Stimulated activated CD4-positive, alpha-beta T cell treated with anti-CD3 and anti-CD28 coated beads, Interleukin-12 subunit alpha, Interleukin-12 subunit beta, amount 100 ng/mL, for 48 hours (primary cell): ENCODE measurements at places on chromosomes 5 and 9.

DNA sequence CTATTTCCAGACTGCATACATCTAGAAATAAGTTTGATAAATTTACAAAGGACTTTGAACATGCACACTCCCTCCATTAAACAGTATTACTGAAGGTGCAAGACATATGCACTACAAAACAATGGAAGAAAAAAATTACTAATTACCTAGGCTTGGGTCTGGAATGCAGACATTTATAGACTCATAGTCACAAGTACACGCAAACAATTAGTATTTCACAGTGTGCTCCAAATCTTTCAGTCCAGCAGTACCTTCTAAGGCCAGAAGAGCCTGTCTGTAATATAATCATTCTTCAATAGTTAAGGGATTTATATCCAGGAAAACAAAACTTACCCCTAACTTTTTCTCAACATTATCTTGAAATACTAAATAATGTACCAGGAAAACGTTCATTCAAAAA is 11.2 kb downstream of the RICTOR start:
- no peak for DNase-seq

DNA sequence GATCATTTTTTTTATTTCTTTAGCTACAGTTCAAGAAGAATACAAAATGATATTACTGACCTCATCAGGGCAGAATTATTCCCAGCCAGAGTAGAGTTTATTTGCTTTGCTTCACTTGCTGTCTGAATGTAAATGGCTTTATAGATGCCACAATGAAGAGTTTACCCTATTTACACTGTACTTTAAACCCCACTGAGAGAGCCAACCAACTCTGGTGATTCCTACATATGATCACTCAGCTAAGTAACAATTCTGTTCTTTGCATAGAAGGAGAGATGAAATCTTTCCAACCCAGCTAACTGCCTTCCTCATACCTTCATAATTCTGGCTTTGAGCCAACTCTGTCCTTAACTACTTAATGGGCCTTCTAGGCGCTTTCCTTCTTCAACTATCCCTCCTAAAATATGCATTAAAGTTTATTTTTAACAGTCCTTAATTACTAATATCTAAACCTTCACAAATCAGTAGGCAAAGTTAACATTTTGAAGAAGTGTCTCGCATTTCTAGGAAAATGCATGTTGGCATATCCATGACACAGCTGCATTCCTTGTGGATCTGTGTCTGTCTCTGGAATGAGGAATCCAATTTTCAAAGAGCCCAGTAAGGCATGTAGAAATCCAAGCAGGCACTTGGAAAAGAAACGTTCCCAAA is 284.8 kb upstream of the GRAMD2B start:
- no peak for DNase-seq

GRCh38 chr9:82981552-82981951 is 81.4 kb downstream of the RASEF start:
- DNase-seq = no peak

DNA sequence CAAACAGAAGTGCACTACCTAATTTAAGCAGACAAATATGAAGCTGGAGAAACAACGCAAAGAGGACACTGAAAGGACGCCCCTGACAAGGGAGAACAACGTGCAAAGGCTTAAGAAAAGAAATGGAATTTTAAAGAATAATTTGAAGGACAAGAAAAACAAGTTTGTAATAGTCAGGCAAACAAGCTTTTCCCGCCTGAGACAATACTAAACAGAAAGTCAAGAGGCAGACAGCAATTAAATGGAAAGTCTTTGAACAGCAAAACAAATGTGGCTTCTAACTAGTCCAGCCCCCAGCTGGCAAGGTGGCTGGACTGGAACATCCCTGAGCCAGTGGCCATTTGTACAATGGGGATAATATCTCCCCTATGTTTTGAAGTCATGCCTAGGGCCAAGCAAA is 63.3 kb downstream of the SIL1 start:
- DNase-seq = no peak

GRCh38 chr5:55467862-55468551 is 66.8 kb downstream of the PLPP1 start:
- DNase-seq = no peak

DNA sequence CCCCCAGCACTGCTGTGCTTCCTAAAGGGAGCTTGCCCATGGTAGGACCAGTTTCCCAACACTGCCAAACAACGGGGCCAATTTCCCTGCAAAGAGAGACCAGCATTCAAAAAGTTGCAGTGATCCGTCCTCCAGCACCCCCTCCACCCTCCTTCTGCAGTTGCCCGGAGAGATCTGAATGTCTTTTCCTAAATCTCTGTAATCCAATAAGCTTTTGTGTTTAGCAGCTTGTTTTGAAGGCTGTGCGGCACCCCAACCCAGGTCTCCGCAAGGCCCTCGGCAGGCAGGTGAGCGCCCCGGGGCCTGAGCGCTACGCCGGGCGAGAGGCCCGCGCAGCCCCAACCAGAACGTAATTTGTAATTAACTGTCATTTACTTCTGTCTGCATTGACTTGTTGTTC is 366.9 kb upstream of the IRX2 start:
- DNase-seq = no peak

DNA sequence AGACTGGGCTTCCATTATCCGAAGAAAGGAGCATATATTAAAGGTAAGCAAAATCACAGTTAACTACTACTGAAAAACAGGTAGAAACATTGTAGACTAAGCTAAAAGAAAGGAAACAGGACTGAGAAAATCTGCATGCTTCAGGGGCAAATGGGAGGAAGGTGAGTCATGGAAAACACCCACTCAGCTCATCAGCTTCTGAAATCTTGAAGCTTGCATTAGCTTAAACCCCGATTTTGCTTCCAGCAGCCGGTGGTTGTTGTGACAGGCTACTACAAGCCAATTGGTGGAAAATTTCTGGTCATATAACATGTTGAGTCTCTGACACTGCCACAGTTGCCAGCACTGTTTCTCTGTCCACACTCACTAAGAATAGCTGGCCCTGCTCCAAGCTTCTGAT is 179.6 kb upstream of the PUM3 start:
- no peak for DNase-seq

DNA sequence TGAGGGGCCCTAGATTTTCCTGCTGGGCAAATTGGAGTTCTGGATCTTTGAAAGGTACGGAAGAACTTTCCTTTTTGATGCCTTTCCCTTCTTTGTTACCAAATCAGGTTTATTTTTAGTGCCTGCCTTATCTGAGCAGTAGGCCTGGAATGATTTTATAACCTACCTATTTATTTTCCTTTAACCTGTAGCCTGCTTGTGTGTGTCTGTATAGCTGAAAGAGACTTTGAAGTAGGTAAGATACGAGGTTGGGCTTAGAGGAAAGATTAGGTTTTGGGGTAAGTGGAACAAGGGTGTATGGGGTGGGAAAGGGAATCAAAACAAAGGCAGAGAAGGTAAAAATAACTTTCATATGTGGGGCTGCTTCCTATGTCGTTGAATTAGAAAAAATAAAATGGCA is 211.2 kb downstream of the CD180 start:
- DNase-seq = no peak

DNA sequence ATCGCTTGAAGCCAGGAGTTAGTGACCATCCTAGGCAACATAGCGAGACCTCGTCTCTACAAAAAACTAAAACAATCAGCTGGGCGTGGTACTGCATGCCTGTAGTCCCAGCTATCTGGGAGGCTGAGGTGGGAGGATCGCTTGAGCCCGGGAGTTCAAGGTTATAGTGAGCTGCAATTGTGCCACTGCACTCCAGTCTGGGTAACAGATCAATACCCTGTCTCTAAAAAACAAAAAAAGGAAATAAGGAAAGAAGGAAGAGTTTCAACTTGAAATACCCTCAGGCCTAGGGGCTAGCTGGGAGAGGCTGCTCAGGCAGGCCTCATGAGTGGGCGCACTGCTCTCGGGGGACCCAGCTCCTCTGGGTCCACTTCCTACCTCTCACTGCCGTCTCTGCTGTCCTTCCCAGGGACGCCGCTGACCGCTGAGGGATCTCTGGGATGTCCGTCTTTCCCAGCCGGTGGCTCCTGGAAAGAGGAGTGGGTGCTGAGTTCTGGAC is 56.4 kb downstream of the PRRT1B start:
- DNase-seq = no peak

- no peak for DNase-seq
Measured at GRCh38 chr9:135061441-135061840, 26.0 kb upstream of the OLFM1 start.

GRCh38 chr9:119156354-119156753 is 212.9 kb downstream of the BRINP1 start:
- no peak for DNase-seq

GRCh38 chr5:2721385-2722138 is 29.9 kb downstream of the IRX2 start:
- DNase-seq = no peak

DNA sequence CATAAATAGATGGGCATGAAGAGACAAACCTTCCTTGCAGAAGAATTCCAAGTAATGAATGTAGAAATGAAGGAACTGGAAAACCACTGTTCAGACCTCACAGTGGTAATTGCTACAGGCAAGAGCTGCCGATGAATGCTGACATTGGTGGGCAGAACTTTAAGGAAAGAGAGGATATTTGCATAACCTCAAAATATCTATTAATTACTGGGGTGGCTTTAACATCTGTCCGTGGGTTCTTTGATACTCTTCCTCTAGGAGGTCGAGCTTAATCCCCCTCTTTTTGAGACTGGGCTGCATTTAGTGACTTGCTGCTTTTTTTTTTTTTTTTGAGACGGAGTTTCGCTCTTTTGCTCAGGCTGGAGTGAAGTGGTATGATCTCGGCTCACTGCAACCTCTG is 34.7 kb downstream of the LAMC3 start:
- DNase-seq = no peak

DNA sequence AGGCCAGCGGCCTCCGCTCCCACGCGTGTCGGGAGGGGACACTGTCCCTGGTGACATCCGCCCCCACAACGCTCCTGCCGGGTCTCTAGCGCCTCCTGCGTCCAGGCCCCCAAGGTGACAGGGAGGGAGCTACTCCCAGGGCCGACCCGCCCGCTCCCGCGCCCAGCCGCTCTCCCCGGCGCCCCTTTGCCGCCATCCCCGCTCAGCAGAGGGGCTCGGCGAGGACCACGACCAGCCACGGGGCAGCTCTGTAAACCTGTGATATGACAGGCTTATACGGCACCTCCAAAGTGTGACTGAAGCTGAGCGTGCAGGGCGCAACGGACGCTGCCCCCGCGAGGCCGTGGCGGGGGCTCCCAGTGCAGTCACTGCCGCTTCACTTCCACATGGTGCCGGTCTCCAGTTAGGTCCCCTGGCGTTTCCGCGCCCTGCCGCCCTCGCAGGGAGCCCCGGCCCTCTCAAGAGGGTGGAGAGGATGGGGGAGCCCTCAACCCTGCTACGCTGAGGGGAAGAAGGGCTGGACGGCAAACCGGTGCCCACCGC is 978 bp upstream of the ADCY2 start:
- DNase-seq = no peak

GRCh38 chr5:58314356-58315210 is 145.3 kb downstream of the PLK2 start:
- DNase-seq = no peak
